ENCODE measurements at places on chromosomes 7 and 10.

- DNase-seq: no peak
These were observed 23.0 kb upstream of the ITPRID1 start for GRCh38 chr7:31490796-31491314.

DNA sequence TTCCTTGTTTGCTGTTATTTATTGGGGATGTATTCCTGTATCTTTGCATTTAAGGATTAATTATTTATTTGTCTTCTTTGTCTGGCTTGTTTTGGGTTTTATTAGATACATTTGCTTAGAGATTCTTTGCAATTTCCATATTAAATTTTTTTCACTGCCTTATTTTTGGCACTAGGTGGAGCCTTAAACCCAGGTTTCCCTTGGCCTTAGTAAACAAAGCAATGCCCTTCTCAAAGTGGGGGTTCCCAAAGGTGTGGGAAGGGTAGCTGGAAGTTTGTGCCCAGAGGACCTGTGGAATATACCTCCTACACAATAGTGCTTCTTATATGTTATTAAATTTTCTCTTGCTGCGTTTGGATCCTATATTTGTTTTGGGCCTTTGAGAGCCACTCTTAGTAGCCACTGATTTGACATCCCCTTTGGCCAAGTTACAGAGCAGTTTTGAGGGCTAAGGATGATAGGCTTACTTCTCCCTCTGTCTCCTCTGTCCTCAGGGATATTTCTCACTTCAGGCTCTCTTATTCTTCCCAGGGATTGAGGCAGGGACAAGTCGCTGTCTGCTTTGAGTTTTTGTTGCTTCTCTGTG, 162.3 kb downstream of the ITGB1 start:
- DNase-seq: no peak

GRCh38 chr7:142098004-142098403, 13.5 kb upstream of the MGAM2 start:
- no peak for DNase-seq

GRCh38 chr7:93622036-93623033, 47.8 kb upstream of the CALCR start:
- no peak for DNase-seq

GRCh38 chr7:107615910-107616680, 36.0 kb downstream of the BCAP29 start:
- no peak for DNase-seq

GRCh38 chr7:135209225-135209834, 2.0 kb downstream of the WDR91 start:
- DNase-seq: no peak

- no peak for DNase-seq
These were observed 179.3 kb downstream of the XPNPEP1 start for GRCh38 chr10:109744020-109744419.

DNA sequence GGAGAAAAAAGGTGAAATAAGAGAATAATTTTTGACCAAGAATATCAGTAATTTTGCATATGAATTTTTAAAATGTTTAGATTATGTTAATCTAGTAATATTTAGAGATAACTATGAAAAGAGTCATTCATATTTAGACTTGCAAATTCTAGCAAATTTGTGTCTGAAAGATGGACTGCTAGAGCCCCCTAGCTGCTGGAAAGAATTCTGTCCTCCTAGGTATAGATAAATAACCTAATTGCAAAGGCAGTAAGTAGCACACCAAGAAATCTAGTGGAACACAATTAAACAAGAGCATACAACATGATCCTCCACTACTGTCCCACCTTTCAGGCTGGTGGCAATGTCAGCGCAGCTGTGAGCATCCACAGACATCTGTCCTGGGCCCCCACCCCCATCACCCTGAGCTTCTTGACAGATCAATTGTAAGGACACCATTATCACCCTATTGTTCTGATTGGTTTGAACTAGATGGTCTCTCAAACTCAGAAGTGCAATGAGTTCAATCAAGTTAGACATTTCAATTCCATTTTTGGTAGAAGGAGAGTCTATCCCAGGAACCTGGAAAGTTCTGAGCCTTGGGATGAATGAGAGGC, 15.0 kb upstream of the GFRA1 start:
- DNase-seq: no peak

DNA sequence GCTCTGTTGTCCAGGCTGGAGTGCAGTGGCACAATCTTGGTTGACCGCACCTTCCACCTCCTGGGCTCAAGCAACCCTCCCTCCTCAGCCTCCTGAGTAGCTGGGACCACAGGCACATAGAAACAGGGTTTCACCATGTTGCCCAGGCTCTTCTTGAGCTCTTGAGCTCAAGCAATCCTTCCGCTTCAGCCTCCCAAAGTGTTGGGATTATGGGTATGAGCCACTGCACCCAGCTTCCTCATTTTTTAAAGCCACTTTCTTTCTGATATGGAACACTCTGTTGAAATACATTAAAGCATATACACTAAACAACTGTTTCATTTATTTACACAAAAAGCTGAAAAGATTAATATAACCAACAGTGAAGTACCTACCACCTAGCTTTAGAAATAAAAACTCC, 117.2 kb downstream of the CLEC2L start:
- DNase-seq: no peak

DNA sequence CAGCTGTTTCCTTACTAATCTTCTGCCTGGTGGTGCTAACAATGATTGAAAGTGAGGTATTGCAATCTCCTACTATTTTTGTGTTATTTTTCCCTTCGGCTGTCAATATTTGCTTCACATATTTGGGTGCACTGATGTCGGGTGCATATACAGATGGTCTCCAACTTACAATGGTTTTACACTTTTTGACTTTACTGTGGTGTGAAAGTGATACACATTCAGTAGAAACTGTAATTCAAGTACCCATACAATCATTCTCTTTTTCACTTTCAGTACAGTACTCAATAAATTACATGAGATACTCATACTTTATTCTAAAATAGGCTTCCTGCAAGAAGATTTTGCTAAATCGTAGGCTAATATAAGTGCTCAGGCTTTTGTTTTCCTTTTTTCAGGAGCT, 73.2 kb downstream of the RNF216 start:
- DNase-seq: no peak

DNA sequence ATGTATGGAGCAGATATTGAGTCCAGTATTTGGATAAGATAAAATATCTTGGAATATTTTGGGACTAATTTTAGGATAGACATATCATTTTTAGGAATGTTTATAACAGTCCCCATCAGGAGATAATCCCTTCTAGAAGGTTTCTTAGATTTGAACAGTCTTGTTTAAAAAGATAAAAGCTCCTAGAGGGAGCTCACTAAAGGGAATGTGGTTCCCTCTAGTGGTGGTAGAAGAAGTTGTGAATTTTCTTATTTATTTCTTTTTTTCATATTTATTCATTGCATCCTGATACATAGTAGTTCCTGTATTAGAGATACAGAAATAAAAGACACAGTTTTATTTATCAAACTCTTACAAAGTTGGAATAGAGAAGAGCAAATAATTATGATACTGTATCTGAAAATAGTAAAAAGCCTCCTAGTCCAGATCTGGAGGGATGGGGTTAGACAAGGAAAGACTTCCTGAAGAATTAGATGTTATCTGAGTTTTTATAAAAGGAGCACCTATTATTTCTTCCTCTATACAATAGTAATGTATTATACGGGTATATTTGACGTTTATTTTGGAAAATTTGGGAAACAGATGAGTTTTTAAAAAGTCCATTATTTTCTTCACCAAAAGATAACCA, 24.5 kb upstream of the KLF14 start:
- no peak for DNase-seq

DNA sequence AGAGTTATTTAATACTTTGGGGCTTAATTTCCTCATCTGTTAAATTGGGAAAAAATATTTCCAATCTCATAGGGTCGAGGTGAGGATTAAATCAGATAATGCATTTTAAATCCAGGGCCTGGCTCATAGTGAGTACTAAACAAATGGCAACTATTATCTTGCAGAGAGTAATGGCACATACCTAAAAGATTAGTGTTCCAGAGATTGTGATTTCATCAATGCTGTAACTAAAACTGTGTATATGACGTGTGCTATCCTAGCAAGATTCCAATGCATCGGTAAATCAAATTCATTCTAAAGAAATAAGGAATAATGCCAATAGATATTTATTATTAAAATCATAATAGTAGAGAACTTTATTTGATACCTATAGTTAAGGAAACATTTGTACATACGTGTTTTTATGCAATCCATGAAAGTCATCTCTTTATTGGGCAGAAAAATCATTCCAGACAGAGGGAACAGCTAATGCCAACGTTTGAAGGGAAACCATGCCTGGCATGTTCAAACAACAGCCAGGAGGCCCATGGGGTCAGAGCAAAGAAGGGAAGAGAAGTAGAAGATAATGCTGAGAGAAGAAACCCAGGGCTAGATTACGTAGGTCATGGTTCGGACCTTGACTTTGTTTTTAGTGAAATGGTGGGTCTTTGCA, 174.8 kb upstream of the AGR3 start:
- DNase-seq: no peak

GRCh38 chr7:142925413-142925812, 8.1 kb downstream of the TRPV5 start:
- DNase-seq: no peak

- no peak for DNase-seq
These were observed 42.3 kb upstream of the FOXI2 start for GRCh38 chr10:127694580-127695193.

DNA sequence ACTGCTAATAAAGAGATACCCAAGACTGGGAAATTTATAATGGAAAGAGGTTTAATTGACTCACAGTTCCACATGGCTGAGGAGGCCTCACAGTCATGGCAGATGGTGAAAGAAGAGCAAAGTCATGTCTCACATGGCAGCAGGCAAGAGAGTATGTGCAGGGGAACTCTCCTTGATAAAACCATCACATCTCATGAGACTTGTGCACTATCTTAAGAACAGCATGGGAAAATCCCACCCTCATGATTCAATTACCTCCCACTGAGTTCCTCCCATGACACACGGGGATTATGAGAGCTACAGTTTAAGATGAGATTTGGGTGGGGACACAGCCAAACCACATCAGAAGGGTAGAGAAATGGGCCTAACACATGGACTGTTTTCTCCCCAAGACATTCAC, 156.3 kb downstream of the CCDC71L start:
- no peak for DNase-seq

DNA sequence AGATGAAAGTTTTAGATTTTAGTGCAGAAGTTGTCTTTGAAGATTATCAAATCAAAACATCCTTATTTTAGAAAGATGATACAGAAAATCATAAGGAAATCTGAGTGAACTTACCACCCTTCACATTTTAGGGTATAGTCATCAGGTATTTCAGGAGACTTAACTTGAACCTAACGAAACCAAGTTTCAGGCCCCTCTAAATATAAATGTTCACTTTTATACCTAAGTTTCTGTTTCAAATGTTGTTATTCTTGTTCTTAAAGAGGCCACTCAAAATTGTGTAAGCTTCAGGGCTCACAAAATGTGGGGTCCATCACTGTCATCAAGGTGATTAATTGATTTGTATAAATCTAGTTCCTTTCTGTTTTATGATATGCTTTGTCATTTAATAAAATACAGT, 216.2 kb downstream of the KIAA1217 start:
- no peak for DNase-seq

- no peak for DNase-seq
These were observed 28.7 kb downstream of the ICA1 start for GRCh38 chr7:8232999-8233847.

DNA sequence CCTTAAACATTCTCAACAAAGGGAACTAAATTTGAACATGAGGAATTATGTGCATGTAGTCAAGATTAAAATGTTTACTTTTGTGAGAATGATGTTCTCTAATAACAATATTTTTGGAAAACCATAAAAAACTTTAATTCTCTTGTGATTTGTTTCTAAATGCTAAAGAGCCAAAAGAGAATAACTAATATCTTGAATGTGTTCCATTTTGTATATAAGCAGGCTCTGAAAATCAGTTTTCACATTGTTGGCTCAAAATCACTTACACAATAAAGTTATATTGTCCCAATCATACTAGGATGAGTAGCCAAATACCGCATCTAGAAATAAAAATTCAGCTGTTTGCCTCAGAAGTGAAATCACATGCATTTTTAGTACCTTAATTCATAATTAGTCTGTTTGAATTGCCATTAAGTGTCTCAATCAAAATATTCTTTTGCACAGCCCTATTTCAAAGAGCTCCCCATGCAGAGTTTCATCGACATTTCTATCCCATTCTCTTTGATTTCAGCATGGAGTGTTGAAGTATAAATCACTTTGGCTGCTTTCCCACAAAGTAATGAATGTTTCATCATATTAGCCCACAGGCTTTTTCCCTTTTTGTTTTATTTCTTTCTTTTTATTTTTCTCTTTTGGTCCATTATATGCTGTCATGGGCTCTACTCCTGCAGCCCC, 420.3 kb upstream of the POM121L12 start:
- DNase-seq: no peak

DNA sequence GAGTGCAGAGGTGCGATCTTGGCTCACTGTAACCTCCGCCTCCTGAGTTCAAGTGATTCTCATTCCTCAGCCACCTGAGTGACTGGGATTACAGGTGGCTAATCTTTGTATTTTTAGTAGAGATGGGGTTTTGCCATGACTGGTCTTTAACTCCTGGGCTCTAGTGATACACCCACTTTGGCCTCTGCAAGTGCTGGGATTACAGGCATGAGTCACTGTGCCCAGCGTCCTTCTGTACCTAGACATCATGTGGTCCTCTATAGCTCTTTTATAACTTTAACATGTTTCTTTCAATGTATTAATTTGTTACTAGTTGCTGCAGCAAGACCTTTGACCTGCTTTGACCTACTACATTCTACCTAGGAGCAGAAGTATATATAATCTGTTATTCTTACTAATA, 38.7 kb upstream of the BICC1 start:
- no peak for DNase-seq

- DNase-seq: no peak
These were observed 138.1 kb upstream of the ZNF92 start for GRCh38 chr7:65235586-65235985.

DNA sequence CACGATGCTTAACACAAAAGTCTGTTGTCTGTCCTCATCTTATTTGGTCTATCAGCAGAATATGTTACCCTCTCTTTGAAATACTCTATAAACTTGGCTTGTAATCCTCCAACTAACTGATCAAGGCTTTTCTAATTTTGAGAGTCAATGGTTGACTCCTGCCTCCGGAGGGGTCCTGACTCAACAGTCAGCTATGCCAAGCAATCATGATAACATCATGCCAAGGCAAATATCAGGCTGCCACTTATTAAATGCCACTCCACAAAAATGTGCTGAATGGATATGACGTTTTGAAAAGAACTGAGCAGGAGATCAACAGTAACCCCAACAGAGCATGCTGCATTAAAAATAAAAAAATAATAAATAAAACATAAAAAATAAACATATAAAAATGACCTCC, 116.1 kb downstream of the PARD3 start:
- no peak for DNase-seq

- no peak for DNase-seq
These were observed 215.5 kb upstream of the AOAH start for GRCh38 chr7:36939816-36940215.

DNA sequence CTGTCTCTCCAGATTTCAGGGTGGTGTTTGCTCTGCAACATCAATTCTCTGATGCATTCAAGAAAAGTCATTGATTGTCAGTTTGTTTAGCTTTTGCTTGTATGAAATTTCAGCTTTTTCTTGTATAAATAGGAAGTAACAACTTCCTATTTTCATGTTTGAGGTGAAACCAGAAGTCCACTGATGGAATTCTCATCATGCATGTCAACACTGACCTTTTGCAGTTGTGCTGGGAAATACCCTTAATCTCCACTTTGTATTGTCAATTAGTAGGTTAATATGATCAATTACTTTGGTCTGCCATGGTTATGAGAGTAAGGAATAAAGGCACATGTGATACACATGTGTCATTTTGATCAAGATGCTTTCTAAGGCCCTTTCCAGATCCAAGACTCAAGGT, 208.8 kb upstream of the HPS1 start:
- no peak for DNase-seq

- no peak for DNase-seq
These were observed 17.1 kb downstream of the URGCP start for GRCh38 chr7:43888993-43889945.

GRCh38 chr7:13628239-13629001, 361.0 kb downstream of the ETV1 start:
- no peak for DNase-seq
